Kidney (tissue), 22 donors: ENCODE measurements at places on chromosomes 12 and 14.
A peak's percentile ranks its signal among the peaks of the same experiment; 100 is the strongest.

DNA sequence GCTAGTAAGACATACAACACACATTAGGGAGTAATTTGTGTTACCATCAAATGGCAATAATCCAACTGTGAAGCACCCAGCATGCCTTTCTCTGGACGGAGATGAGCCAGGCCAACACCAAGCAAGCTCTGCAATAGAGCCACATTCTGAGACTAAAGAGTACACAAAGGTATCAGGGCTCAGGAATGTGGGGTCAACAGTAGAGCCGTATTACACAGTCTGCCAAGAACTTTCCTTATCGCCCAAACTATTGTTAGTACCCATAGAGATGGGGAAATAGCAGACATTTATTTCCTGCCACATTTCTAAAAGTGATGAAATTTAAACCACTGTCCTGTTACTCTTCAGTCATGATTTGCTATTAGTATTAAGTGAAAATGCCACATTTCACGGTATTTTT is 113.7 kb downstream of the BMP4 start:
- no peak for DNase-seq

- DNase-seq: no peak
Observed at GRCh38 chr12:95116773-95117172, 43.4 kb upstream of the NR2C1 start.

DNA sequence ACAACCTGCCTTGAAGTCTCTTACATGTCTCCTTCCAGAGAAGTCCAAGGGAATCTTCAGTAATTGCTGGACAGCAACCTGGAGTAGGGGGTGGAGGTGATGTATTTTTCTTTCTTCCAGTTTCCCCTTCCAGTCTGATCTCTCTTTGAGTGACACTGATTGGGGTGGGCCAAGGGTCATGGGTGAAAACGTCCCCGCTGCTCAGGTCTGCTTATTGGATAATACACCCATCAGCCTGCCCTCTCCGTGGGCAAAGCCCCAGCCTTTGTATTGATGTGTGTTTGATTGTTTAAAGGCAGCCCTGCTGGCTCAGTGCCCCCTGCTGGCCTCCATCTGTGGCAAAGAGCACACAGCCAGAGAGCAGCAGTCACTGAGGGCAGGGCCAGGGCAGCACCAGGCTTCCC is 35.7 kb upstream of the ATP2A2 start:
- no peak for DNase-seq

DNA sequence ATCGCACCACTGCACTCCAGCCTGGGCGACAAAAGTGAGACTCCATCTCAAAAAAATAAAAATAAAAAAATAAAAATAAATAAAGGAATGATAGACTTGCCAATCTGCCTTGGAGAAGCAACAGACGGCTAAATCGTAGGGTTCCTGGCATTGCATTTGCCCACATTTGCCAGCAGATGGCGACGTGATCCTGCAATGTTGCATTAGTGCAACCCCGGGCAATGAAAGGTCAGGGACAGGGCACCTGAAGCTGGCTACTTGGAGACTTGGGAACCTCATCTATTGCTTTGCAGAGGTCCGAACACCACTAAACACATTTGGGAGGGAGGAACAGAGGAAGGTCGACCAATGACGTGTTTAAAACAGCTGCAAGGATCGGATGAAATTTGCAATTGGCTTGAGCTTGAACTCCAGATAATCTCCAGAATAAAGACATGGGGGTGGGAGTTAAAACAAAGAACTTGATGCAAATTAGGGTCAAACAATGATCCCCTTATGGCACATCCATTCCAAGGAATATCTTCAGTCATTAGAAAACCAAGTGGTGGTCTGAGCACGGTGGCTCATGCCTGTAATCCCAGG is 34.6 kb downstream of the SPRING1 start:
- peak; percentile 83 for DNase-seq

DNA sequence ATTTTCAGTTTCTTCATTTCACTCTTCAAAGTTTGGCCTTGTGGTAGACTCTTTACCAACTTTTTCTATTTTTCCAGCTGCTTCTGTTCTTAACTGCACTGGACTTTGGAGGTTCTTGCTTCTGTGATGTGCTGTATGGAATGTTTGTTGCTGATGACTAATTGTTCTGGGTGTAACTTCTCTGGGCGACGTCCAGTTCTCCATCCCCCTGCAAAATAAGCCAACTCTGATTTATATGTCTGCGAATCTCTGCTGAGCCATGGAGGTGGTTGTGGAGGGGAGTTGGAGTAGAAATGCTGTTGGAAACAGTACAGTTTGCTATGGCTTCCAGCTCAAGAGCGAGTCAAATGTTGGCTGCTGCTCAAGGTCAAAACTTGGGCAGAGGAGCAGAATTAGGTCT is 113.9 kb upstream of the DYRK2 start:
- DNase-seq: no peak

DNA sequence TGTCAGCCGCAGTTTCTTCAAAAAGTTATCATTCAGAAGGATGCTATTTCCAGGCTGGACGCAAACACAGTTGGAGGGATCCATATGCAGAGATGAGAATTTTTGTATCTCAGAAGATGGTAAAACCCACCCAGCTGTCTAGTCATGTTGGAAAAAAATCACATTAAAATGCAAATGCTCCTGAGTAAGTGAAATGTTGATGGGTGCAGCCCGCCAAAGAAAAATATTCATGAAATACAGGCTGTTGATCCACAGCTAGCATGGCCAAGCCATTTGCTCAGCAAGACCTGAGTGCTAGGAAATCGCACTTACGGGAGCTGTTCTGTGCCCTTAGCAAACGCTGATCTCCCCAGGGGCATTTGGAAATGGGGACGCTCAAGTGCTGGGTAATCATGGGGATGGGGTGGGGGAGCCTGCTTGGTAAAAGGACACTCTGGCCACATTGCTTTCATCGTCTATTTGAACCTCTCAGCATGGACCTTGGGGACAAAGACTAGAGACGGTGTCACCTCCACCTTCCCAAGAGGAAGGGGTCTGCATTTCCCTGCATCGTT is 25.7 kb downstream of the TUNAR start:
- DNase-seq: no peak

DNA sequence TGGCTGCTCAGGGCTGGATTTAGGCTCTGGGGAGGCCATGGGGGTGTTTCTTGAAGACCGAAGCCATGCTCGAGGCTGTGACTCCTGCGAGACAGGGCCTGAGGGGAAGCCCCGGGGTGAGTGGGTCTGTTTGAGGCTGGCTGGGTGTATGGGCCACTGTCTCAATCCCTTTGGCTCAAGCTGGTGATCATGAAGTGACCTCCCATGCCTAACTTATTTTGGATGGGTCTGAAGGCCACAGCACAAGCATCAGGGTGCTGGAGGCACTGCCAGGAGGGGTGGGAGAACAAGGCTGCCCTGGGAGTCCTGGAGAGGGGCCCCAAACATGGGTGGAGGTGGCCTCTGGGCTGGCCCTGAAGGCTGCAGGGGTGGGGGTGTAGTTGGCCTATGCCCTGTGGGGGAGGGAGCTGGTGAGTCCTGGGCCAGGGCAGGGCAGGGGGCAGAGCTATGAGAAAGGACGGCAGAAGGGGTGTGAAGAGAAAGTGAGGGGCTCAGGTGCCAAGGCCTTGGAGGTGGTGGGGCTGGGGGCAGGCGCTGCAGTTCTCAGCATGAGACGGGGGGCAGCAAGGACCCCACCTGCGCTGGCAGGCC is 100.9 kb downstream of the KIF26A start:
- no peak for DNase-seq

- DNase-seq: no peak
Observed at GRCh38 chr14:70955543-70956480, 48.6 kb downstream of the PCNX1 start.

DNA sequence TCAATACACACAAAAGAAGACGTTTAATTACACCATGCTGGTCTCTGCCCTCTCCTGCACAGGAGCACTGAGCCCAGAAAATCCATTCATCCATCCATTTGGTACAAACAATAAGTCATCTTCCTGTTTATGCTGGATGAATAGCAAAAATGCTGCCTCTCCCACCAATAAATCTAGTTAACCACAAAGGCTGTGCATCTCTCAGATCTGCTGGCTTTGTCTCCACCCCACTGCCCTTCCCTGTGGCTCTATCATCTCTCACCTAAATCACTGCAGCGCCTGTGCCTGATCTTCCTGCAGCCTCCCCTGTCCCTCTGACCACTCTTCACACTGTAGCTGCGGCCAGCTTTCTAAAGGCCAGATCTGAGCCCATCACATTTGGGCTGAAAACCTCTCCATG is 72.9 kb upstream of the DDX11 start:
- no peak for DNase-seq

DNA sequence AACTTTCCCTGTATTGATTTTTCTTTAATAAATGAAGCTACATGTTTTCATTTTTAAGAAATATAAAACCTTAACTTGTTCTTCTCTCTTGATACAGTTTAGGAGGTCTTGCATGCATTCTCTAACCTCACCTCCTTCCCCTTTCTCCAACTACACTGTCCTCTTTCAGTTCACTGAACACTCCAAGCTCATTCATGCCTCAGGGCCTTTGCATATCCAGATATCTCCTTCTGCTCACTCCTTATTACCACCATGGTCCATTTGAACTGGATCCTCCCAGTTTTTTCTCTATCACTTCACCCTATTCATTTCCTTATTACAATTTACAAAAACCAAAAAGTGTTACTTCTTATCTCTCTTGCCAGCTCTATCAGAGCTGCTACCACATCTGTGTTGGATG is 242.9 kb upstream of the PLEKHG7 start:
- DNase-seq: no peak

DNA sequence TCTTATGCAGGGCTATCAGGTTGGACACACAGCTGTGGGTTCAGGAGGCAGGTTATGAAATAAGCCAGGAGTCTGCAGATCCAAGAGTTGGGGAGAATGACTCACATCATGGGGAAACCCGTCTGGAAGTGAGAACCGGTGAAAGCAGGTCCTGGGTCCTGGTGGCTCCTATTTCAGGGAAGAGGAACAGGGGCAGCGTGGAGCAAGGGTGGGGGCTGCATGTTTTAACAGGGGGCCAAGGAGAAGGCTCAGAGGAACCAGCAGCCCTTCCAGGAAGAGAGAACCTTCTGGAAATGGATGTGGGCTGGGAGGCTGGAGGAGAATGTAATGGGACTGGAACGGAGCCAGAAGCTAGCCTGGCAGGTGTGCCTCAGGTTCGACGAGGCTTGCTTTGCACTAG is 7.8 kb upstream of the KRT74 start:
- DNase-seq: no peak

DNA sequence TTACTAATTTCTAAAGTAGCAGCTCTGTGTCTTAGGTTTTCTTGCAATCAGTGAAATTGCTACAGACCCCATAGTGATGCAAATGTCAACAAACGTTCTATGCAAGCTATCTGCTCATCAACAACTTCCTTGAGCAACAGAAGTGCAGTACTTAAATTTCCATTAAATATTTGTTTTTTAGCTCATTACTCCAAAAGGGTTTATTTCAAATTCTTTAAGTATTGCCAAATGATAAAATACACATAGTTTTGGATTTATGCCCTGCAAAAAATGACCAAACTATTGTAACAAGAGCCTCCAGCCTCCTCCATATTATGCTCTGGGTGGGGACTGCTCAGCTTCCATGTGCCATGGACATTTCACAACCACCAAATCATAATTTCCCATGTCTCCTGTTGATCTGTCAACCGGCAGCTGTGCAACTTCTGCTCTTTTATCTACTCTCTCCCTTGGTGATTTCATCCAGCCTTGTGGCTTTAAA is 4.4 kb downstream of the BDKRB1 start:
- no peak for DNase-seq

GRCh38 chr12:25251769-25252168 is 1.0 kb upstream of the KRAS start:
- DNase-seq: no peak

GRCh38 chr12:9796346-9796745 is 30.9 kb upstream of the KLRF1 start:
- DNase-seq: no peak

DNA sequence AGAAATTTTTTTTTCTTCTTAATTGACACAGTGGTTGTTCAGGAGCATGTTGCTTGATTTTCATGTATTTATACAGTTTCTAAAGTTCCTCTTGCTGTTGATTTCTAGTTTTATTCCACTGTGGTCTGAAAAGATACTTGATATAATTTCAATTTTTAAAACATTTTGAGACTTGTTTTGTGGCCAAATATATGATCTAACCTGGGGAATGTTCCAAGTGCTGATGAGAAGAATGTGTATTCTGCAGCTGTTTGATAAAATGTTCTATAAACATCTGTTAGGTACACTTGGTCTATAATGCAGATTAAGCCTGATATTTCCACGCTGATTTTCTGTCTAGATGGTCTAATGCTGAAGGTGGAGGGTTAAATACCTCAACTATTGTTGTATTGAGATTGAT is 151.4 kb upstream of the IFNG-AS1 start:
- DNase-seq: no peak

DNA sequence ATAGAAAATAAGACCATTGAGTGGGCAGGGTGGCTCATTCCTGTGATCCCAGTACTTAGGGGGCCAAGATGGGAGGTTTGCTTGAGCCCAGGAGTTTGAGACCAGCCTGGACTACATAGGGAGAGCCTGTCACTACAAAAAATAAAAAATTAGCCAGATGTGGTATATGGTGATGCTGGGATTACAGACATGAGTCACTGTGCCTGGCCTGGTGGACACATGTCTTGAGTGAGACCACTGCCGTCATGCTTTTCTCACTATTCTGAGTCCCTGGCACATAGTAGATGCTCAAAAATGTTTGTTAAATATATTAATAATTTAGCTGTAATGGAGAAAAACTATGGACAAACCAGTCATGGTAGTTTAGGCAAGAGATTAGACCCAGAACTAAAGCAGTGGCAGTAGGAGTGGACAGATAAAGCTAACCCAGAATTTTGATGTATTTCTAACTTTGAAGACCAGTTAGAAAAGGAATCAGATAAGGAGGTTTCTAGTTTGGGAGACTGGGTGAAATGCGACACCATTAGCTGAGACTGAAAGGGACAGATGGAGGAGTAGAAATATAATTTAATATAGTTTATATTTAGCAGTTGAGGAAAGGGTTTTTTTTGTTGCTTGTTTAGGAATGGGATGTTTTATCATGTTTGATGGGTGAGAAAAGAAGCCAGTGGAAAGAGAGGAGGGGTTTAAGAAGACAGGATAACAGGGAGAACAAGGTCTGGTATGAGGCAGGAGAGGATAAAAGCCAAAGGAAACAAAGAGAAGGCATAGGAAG is 7.4 kb upstream of the PTGES3 start:
- peak; percentile 6 for DNase-seq
